ENCODE measurements at places on chromosomes 3 and 15.

- DNase-seq = no peak
Measured at GRCh38 chr15:50850003-50850402, 58.5 kb upstream of the AP4E1 start.

- no peak for DNase-seq
Measured at GRCh38 chr3:12796171-12797123, at the start of gene CAND2. Gene CAND2 (plus strand): TSS chr3:12796680. CDS start chr3:12796721, 41 bp downstream.

DNA sequence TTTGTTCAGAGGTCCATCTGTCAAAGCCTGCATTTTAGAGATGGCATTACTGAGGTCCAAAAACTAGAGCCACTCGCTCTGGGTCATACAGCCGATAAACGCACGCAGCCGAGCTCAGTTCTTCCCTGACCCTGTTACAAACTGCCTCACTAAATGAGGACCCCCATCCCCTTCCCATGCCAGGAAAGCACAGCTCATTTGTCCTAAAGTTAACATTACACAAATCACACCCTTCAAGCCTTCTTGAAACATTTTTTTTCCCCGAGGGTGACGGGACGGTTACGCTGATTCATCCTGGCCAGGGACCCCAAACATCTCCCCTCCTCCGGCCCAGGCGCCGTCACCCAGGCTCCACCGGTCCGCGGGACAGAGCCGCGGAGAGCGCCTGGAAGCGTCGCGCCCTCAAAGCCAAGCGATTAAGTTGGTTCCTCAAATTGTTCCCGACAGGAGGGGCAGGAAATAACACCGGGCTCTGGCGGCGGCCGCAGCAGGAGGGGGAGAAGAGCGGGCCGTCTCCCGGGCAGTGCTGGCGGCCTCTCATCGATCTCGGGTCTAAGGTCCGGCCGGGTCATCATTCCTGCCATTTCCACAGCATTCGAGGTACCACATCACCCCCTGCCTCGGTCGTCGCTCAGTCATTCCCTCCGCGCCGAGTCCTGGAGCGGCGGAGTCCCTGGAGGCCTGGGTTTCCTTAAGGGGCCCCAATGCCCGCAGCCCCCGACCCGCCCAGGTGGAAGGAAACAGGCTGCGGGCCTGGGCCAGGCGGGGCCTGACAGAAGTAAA lies 619 bp upstream of the CMTM8 start:
- DNase-seq = no peak

GRCh38 chr15:63473749-63473998 lies 30.7 kb upstream of the USP3 start:
- no peak for DNase-seq

Measured in activated gamma-delta T cell treated with anti-CD3 and anti-CD28 coated beads, Interleukin-2, amount 50 U/mL, for 16 hours (primary cell).